ENCODE measurements at places on chromosomes 7 and 10.

GRCh38 chr7:19224951-19225350, 79.7 kb upstream of the FERD3L start:
- DNase-seq, result no peak

DNA sequence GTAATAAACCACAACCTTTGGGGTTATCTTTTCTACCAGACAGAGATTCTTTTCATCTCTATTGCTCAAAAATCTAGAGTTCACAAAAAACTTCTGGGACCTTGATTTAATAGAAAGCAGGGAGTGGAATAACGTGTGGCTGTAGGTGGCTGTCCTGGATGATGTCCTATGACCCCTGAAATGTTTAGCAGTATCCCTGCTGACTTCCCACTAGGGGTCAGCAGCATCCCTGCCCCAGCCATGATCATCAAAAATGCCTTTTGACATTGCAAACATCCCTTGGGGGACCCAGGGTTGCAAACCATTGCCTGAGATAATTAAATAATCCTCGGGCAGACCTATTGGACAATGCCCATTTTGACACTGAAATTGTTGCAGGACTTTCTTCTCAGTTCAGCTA, 177.1 kb downstream of the USP6NL start:
- DNase-seq, result no peak

DNA sequence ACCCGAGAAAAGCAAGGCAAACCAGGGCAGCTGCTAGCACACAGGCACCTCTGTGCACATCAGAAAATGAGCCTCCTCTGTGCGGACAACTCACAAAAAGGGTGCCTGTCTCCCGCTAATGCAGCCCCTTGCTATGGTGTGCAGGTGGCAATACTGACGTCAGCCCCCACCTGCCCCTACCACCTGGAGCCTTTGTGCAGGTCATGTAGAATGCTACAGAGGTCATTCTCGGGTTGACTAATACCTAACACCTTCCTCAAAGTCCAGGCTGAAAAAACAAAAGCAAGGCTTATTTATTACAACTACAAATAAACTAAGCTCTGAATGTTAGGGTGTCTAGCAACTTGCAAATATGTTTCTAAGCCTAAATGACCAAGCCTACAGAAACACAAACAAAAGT, 13.9 kb downstream of the PIP4K2A start:
- DNase-seq, result no peak

- no peak for DNase-seq
Measured at GRCh38 chr10:122630526-122630925, 69.1 kb downstream of the C10orf120 start.

DNA sequence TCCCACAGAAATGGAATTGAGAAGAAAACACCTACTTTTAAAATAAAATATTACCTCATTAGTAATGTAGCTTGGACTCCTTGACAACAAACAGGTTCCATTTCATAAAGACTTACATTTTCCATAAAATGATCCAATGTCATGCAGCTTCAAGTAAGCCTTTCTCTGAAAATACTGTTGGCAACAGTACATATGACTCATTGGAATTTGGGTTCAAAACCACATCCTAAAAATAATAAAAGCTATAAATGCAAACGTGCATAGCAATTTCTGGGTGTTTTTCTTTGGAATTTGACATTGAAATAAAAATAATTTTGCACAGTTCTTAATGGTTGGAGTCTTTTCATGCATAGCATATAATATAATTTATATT, 47.9 kb downstream of the FHIP2A start:
- no peak for DNase-seq

Measured in HL-60 (cell line).